ENCODE measurements at places on chromosomes 3 and 15.

DNA sequence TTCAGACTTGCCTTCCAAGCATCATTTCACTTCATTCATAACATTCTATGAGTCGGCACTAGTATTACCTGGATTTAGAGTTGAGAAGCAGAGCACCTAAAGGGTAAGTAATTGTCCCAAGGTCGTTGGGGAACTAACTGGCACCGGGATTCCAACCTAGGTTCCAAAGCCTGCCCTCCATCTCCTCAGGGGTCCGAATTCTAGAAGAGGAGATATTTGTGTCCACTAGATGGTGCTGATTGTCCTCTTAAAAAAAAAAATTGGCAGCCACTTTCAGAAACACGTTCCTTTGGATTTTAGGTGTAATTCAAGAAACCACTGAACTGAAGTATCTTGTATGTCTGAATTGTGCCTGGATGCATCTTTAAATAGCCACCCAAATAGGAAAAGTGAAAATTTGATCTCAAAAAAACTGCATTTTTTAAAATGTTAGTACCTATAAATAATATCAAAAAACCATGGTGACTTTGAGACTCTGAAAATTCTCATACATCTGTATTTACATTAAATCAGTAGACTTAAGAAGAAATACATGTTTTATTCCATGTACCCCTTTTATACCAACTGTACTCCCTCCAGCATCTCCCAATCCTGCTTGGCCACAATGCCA is 3.9 kb upstream of the FSIP1 start:
- no peak for DNase-seq

- no peak for DNase-seq
These were observed 70.5 kb upstream of the LIPC start for GRCh38 chr15:58361273-58361759.

DNA sequence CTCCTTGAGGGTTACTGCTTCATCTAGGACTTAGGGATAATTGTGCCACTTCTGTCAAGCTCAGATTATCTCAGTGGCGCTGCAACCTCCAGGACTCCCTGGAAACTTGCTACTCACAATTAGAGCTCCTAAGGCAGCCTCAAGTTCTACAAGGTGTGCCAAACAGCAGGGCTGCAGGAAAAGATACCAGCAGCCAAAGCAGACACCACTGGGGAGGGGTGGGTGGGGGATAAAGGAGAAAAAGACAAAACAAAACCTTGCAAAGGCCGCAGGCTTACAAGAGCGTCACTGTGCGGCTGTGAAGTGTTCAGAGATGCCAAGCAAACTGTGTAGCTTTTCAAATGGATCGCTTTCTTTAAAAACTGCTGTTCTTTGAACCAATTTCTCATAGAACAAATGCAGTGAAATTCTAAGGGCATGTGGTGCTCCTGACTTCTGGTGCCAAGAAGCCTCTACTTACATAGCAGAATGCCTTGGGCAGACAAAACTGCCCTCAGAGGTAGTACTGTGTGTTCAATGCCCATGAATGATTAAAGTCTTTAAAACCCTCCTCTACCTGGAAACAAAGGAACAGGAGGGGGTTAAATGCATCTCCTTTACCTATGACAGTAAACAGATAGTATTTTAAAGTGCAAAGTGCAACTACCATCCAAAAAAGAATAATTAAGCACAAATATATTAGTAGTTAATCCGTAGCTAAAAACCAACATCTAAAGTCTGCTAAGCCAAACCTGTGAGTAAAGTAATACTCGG is 353.4 kb downstream of the FOXP1 start:
- no peak for DNase-seq

- DNase-seq = no peak
These were observed 176.4 kb upstream of the UBE2E1 start for GRCh38 chr3:23629181-23629894.

- no peak for DNase-seq
These were observed 6.2 kb downstream of the SUCLG2 start for GRCh38 chr3:67648229-67648628.

GRCh38 chr3:44762170-44762677 is 630 bp downstream of the KIF15 start:
- no peak for DNase-seq

DNA sequence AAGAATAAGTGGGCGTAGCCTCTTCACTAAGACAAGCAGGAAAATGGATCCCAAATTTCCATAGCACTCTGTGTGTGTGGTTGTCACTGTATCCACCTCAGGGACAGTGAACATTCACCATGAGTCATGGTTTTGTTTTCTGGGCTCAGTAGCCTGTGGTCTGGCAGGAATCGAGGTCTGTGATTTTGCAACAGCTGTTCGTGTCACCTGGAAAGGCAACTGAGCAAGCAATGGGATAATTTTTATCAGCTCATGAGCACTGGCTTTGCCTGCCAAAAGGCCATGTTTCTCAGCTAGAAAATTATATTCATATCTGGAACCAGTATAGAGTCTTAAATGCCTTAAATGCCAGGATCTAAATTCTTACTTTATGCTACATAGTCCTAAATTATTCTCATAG is 60.9 kb downstream of the STRIT1 start:
- no peak for DNase-seq

All from activated B cell treated with CpG ODN at 0.5 μM for 24 hours (primary cell).